Fibroblast of the aortic adventitia (primary cell): ENCODE measurements at places on chromosomes 4 and X. TPM values are rescaled to one million over a fixed set of nuclear protein-coding genes. Genes with fewer than 3 reads are reported as not detected.

MAGEC3 gene
- total RNA-seq = 0.27 TPM in 1 of 2 replicates, not detected in the other

CXCL5 gene
- total RNA-seq = 0.36 and 2.2 TPM in 2 replicates

NWD2 gene
- not detected in 2 replicates for total RNA-seq

SMARCAD1 gene
- total RNA-seq = 48.5 and 52.3 TPM in 2 replicates

USP17L15 gene
- not detected in 2 replicates for total RNA-seq

SRPX gene
- total RNA-seq = 142 and 242 TPM in 2 replicates

ADH1B gene
- total RNA-seq = 535 and 1,346 TPM in 2 replicates

HPSE gene
- total RNA-seq = 0.27 and 2.7 TPM in 2 replicates

RNF175 gene
- total RNA-seq = not detected in 2 replicates

TLR10 gene
- not detected in 2 replicates for total RNA-seq

TCEAL5 gene
- not detected in 2 replicates for total RNA-seq

DCAF4L1 gene
- total RNA-seq = 0.09 and 0.25 TPM in 2 replicates

FAT1 gene
- total RNA-seq = 114 and 189 TPM in 2 replicates

CT45A5 gene
- not detected in 2 replicates for total RNA-seq

SLC49A3 gene
- 5.6 and 11.6 TPM in 2 replicates for total RNA-seq

GPC4 gene
- 0.54 and 2.8 TPM in 2 replicates for total RNA-seq

NDP gene
- total RNA-seq = 0.41 and 2.9 TPM in 2 replicates

ZCCHC12 gene
- total RNA-seq = not detected in 2 replicates

DCAF8L2 gene
- total RNA-seq = not detected in 2 replicates

FATE1 gene
- total RNA-seq = not detected in 2 replicates

DUX4 gene
- total RNA-seq = not detected in 2 replicates

SASH3 gene
- total RNA-seq = not detected in 2 replicates

GAGE12E gene
- total RNA-seq = not detected in 2 replicates

MED14 gene
- 24.8 and 28.3 TPM in 2 replicates for total RNA-seq

ARMCX5 gene
- 13.7 and 22.0 TPM in 2 replicates for total RNA-seq

RTL9 gene
- total RNA-seq = 1.5 TPM in 1 of 2 replicates, not detected in the other

CRMP1 gene
- not detected in 2 replicates for total RNA-seq

FREM3 gene
- total RNA-seq = not detected in 2 replicates

RHOXF1 gene
- total RNA-seq = not detected in 2 replicates

HMGN5 gene
- total RNA-seq = 2.0 TPM in 2 replicates

UBA1 gene
- total RNA-seq = 93.3 and 214 TPM in 2 replicates

SLC6A14 gene
- not detected in 2 replicates for total RNA-seq

MAP3K15 gene
- not detected in 2 replicates for total RNA-seq

MCF2 gene
- total RNA-seq = 0.45 and 2.8 TPM in 2 replicates

NEUROG2 gene
- total RNA-seq = not detected in 2 replicates

GAGE12J gene
- total RNA-seq = not detected in 2 replicates

ARX gene
- total RNA-seq = not detected in 2 replicates

FHIP1A gene
- total RNA-seq = 0.33 and 0.99 TPM in 2 replicates

TCEAL9 gene
- total RNA-seq = 225 and 327 TPM in 2 replicates

RRH gene
- 0.09 TPM in 1 of 2 replicates, not detected in the other for total RNA-seq

WDR13 gene
- 41.2 and 72.7 TPM in 2 replicates for total RNA-seq

LUZP4 gene
- total RNA-seq = not detected in 2 replicates

CT55 gene
- not detected in 2 replicates for total RNA-seq

ANK2 gene
- 190 and 200 TPM in 2 replicates for total RNA-seq

C1QTNF7 gene
- 0.18 and 11.8 TPM in 2 replicates for total RNA-seq

PRKG2 gene
- total RNA-seq = 7.8 and 7.9 TPM in 2 replicates

FAM47A gene
- total RNA-seq = not detected in 2 replicates

RAB33A gene
- 3.0 TPM in 1 of 2 replicates, not detected in the other for total RNA-seq

SH3BGRL gene
- total RNA-seq = 132 TPM in 2 replicates

PPEF2 gene
- not detected in 2 replicates for total RNA-seq

VSIG1 gene
- total RNA-seq = 0.09 TPM in 1 of 2 replicates, not detected in the other

MAGEB2 gene
- total RNA-seq = not detected in 2 replicates
